ENCODE measurements at places on chromosomes 7 and 10.

DNA sequence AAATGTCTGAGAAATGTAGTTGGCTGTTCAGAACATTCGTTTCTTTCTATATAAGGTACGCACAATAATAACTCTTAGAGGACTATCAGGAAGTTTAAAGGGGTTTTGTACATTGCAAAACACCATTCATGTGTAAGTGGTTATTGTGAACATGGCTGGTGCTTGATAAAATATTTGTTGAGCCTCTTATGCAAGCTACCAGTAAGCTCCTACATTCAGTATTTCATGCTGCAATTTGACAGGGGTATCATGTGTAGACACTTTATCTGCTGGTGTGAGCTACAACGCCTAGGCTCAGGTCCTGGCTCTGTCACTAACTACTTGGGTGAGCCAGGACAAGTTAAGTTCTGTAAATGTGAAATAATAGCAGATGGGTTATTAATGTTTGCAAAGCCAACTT, 75.5 kb downstream of the MAP3K8 start:
- no peak for DNase-seq

- DNase-seq = no peak
Observed at GRCh38 chr7:39428221-39428620, 138.0 kb upstream of the YAE1 start.

- DNase-seq = no peak
Observed at GRCh38 chr10:86951184-86951761, 6.1 kb downstream of the MMRN2 start.

- DNase-seq = no peak
Observed at GRCh38 chr10:251982-252582, 116.8 kb downstream of the ZMYND11 start.

GRCh38 chr10:119136084-119136483, 29.4 kb downstream of the SFXN4 start:
- DNase-seq = no peak

GRCh38 chr7:19215412-19215811, 70.2 kb upstream of the FERD3L start:
- no peak for DNase-seq

GRCh38 chr10:971150-971542, 17.1 kb upstream of the GTPBP4 start:
- DNase-seq = no peak

DNA sequence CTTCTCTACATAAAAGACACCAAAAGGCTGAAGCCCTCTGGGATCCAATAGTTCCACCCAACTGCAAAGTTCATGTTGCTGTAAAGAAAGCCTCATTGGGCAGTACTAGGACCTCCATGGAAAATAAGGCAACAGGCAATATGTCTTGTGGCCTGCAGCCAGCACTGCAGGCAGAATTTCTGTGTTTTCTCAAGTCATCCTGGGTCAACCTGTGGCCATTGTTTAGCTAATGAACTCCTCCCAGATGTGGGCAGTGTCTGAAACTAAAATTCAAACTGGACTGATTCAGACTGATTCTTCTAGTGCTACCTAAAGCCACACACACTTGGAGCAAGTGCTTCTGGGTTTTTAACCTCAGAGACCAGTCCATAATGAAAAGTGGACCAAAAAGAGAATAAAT, 141.5 kb downstream of the PPP1R17 start:
- no peak for DNase-seq

DNA sequence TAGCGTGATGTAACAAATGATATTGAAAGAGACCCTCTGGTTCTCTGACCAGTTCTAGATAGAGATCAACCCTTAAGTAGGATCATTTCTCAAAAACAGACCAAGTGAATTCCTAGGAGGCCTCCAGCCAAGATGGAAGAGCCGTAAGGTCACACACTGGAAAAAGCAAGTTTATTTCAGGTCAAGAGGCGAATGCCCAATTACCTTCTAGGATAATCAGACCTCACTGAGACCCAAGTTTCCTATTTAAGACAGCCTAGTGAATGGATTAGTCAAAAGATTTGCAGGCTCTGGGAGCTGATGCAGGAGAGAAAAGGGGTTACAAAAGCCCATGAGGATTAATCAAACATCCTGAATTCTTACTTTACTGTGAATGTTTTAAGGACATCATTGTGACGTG, 486.1 kb upstream of the NRP1 start:
- DNase-seq = no peak

- no peak for DNase-seq
Observed at GRCh38 chr7:142420554-142421362, 162.9 kb upstream of the PRSS58 start.

GRCh38 chr10:24722131-24722675, 1.5 kb downstream of the ARHGAP21 start:
- DNase-seq = no peak

DNA sequence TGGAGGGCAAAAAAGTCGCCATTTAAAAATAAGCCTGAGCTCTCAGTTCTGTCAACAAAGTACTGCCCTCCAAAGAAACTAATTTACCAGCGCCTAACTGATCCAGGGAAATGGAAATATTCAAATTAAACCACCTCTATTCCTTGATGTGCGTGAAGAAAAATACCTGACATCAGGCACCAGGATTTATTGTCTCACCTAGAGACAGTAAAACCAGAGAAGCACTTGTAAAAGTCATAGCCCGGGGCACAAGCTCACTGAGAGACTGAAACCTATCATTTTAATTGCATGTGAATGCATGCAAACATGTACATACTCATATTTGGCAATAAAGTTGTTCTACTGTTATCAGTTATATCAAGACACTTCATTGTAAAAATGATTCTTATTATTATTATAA, 147.3 kb upstream of the VSTM2A start:
- no peak for DNase-seq

DNA sequence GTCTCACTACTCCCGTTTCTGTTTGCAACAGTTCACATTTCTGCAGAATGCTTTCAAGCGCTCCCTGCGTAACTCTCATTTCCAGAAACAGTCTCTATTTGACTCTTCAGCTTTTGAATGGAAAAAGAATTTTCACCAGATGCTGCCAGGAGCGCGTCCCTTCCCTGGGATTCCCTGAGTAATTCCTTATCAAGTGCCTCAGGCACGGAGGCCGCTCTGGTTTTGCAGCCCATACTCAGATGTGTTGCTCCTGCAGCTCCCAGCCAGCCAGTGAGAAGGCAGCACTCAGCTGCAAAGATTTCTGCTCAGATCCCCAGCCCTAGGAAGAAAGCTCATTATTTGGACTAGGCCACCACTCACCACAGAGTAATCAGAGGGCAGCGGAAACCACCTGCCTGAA, 161.1 kb upstream of the CHST15 start:
- DNase-seq = no peak

All from CD4-positive, alpha-beta T cell treated with Interleukin-21 for 1 hour (primary cell).